ENCODE measurements at places on chromosomes 1 and 21. TPM values are rescaled to one million over a fixed set of nuclear protein-coding genes. Genes with fewer than 3 reads are reported as not detected.

MYBPHL gene
- total RNA-seq, result not detected

ITPKB gene
- total RNA-seq, result 13.4 TPM

SLC16A4 gene
- 32.7 TPM for total RNA-seq

CFHR2 gene
- total RNA-seq, result not detected

CA6 gene
- total RNA-seq, result not detected

RNF186 gene
- not detected for total RNA-seq

ARTN gene
- 33.6 TPM for total RNA-seq

OPTC gene
- total RNA-seq, result not detected

PAQR6 gene
- total RNA-seq, result 12.3 TPM

PLEKHN1 gene
- total RNA-seq, result 9.1 TPM

CLDN17 gene
- not detected for total RNA-seq

AZIN2 gene
- total RNA-seq, result 7.3 TPM

TEX38 gene
- not detected for total RNA-seq

TRNP1 gene
- total RNA-seq, result 7.4 TPM

PEAR1 gene
- 12.2 TPM for total RNA-seq

RNF223 gene
- 3.2 TPM for total RNA-seq

KIFAP3 gene
- 13.5 TPM for total RNA-seq

ADAMTS4 gene
- not detected for total RNA-seq

ST6GALNAC3 gene
- 0.04 TPM for total RNA-seq

ZBTB37 gene
- total RNA-seq, result 8.3 TPM
